SW480 (cell line): ENCODE measurements at places on chromosomes 12 and 14.

GRCh38 chr14:104290756-104291122, 152.4 kb downstream of the KIF26A start:
- no peak for DNase-seq

- DNase-seq = no peak
Measured at GRCh38 chr14:40494483-40494882, 1062.2 kb upstream of the FBXO33 start.

- DNase-seq = peak; percentile 55
Measured at GRCh38 chr12:122738571-122738970, 7.9 kb upstream of the HCAR1 start.

- no peak for DNase-seq
Measured at GRCh38 chr12:111937429-111937828, 75.5 kb downstream of the TMEM116 start.

DNA sequence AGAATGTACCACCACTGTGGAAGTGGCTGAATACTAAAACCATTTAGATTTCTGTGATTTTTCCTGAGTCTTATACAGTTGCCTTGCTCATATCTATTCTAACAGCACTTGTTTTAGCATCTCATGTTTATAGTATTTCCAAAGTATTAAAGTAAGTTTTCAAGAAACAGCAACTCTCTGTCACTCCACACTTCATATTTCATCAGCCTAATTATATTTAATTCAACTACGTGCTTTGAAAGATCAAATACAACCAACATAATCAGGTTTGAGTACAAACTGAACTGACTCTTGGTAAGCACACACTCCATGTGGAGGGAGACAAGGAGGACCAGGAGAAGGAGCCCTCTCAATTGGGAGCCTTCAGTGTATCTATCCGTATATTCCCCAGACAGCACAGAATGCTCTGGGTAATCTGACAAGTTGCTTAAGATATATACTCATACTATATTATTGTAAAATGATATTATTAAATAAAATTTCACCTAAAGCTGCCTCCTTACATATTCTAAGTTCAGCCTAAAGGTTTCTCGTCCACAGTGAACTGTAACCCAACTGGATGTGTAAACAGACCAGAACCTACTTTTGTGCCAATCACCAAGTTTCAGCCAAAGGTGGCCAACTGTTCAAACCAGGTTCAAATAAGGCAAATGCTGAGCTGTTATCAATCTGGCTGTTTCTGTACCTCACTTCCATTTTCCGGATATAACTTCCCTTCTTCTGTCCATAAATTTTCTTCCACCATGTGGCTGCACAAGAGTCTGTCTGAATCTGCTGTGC, 105.0 kb upstream of the RASSF8 start:
- DNase-seq = no peak

DNA sequence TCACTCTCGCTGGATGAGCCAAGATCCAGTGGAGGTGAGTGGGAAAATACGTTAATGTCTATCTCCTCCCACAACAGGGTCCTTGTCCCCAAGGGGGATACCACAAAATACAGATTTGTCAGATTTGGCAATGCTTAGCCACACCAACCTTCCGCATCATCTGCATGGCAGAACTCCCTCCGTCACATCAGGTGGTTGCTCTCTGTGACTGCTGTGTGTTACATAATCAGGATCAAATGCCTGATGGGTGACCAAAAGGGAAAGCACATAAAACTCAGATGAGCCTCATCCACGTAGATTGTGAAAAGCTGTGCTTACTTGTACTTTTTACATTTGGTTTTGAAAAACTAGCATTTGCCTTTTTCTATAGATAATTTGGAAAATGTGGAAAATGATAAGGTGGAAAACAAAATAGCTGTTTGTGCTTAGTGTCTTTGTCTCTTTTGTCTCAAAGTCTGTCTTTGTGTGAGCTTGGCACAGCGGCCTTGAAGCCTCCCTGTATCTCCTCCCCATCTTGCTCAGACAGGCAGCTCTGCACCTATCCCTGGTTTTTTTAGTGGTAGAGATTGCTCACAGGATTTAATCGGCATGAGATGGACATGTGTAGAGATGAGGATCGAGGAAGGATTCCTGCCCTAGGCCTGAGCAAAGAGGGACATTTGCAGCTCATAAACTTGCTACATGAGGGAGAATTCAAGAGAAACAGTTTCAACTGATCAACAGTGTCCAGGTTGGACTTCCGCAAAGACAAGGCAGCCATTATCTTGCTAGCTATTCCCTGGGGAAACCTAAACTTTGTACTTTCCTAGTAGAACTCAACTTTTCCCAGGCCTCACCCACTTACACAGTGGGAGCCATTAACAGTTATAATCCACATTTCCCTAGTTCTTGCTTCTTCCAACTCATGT, 3.6 kb upstream of the FGF6 start:
- no peak for DNase-seq

- no peak for DNase-seq
Measured at GRCh38 chr12:7835766-7836165, 36.9 kb downstream of the SLC2A14 start.

DNA sequence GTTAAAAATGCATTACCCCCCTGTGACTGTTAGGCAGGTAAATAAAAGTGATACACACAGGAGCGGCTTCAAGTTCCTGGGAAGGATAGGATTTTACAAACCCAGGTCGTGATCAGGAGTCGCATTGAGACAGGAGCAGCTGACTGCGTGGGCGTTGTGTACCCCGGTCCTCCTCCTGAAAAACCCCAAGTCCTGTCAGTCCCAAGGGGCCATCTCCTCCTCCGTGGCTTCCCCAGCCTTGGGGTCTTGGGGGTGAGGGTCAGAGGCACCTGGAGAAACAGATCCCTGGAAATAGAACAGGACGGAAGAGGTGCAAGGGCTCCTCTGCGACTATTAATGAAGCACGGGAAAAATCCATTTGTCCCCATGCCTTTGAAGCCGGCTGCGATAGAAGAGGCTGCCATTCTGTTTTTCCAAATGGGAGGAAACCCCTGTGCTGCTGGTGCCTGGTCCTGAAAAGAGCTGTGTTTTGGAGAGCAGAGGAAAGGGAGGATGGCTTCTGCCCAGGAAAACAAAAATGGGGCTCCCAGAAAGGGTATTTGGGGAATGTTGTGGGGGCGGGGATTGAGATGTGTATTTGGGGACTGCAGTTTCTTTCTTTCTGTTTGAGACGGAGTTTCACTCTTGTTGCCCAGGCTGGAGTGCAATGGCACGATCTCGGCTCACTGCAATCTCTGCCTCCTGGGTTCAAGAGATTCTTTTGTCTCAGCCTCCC, 143.1 kb downstream of the ZNF664 start:
- DNase-seq = no peak

DNA sequence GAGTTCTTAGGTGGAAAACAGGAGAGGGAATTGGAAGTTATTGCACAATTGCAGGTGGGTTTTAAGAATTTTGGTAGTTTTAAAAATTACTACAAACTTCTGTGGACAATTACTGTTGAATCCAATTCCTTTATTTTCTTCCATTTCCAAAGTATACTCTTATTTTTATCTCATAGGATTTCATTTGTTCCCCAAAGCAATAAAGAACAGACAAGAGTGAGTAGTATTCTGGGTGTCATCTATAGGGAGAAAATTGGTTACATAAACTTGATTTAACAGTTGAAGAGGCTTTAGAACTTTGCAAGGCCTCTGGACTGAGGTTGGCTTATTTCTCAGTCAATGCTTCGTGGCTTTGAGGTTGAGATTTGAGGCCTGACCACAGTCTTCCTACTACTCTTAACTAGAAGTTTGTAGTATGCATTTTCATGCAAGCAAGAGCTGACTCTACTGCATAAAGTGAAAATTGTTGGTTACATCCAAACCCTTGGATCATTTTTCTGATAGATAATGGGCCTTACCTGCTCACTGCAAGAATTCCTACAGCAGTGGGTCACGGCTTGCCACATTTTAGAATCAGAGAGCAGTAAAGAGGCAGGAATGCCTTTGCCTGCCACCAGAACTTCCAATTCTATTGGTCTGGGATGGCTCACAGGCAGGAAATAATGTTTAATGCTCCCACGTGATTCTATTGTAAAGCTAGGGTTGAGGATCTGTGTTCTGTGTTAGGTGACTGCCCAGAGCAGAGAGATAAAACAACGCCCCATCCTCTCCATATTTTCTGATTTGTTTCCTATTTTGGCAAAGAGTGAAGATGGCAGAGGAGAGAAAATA, 270.5 kb downstream of the TTC6 start:
- no peak for DNase-seq

DNA sequence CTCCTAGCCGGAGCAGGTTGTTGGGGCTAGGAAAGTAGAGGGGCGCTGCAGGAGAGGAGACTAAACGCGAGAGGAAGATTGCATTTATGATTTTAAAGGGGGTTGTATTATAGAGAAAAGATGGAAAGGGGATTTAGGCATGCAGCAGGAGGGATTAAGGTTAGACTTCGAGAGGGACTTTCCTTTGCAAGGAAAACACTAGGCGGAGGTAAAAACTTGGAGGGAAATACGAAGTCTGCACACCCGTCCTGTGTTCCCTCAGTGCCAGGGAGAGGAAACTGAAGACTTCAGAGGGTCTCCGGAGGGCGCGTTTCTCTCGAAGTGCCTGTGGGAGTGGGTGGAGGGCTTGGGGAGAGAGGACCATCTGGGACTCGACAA, 420 bp upstream of the PPP1R1A start:
- no peak for DNase-seq

GRCh38 chr12:83823386-83824045, 1089.1 kb downstream of the SLC6A15 start:
- peak; percentile 53 for DNase-seq

DNA sequence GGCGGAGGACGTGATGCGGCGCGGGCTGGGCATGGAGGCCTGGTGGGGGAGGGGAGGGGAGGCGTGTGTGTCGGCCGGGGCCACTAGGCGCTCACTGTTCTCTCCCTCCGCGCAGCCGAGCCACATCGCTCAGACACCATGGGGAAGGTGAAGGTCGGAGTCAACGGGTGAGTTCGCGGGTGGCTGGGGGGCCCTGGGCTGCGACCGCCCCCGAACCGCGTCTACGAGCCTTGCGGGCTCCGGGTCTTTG, 303 bp downstream of the GAPDH start:
- DNase-seq = no peak
